ENCODE measurements at places on chromosomes 5 and 9.

- no peak for DNase-seq
Observed at GRCh38 chr5:136998854-136999357, 500.2 kb downstream of the SPOCK1 start.

DNA sequence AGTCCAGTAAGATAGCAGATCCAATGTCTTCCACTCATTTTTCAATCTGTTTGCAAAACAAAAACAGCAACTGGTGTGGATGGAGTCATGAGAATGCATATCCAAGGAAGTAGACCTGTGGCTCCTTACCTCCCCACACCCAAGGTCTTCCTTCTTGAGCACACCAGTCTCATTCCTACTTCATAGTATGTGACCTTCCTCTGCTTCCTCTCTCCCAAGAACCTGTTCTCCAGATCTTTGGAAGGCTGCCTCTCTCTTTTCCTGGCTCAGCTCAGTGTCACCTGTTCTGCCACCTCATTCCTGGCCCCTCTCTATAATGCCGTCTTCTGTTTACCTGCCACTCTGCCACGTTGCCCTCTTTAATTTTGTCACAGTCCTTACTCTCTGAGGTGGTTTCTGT lies 7.9 kb upstream of the TRIM7 start:
- no peak for DNase-seq

GRCh38 chr5:72487177-72487576 lies 20.0 kb downstream of the ZNF366 start:
- no peak for DNase-seq

DNA sequence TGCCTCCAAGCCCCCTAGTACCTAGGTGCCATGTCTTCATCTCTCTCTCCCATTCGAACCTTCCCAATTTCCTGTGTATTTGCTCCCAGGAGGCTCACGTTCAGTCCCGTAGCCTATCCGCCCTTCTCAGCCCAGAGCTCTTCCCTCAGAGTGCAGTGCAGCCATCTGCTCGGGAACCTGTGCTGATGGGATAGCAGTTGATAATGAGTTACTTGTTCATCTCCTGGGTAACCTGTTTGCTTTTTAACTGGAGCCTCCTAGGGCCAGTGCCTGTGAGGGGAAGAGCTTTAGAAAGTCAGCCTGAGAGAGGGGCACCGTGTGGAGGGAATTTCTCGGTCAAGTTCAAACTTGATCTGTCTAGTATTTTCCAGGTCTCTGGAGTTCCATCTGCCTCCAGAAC lies 229.8 kb upstream of the IL12B start:
- no peak for DNase-seq

DNA sequence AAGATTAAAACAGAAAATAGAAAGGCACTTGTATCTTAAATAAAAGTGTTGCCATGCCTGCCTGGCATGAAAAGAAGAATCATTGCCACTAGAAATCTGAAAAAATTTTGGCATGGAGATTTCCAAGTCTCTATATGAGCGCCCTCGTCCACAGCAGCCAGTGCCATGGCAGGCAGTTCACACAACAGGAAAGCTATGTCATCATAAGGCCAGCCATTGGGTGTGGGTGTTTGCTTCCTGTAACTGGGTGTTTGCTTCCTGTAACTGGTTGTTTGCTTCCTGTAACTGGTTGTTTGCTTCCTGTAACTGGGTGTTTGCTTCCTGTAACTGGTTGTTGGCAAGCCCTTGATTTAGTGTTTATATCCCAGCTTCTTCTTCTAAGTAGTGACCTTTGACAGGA lies 446.7 kb downstream of the IRX1 start:
- DNase-seq = no peak

Measured in foreskin melanocyte (primary cell).